ENCODE measurements at places on chromosomes 1 and 21. TPM values are rescaled to one million over a fixed set of nuclear protein-coding genes. Genes with fewer than 3 reads are reported as not detected.

NFIA gene
- 33.2 TPM for total RNA-seq

- no peak for DNase-seq
Observed at GRCh38 chr1:27951396-27951795, 8.4 kb upstream of the XKR8 start.

DNA sequence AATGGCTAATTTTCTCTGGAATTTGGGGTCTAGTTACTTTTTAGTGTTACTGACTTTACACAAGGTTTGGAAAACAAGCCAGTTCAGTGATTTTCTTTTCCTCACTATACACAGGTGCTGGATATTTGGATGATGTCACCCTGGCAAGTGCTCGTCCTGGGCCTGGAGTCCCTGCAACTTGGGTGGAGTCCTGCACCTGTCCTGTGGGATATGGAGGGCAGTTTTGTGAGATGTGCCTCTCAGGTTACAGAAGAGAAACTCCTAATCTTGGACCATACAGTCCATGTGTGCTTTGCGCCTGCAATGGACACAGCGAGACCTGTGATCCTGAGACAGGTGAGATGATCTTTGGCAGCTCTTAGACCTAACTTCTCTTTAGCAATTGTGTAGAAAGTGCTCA lies 64.5 kb upstream of the LAMC2 start:
- DNase-seq = no peak

DNA sequence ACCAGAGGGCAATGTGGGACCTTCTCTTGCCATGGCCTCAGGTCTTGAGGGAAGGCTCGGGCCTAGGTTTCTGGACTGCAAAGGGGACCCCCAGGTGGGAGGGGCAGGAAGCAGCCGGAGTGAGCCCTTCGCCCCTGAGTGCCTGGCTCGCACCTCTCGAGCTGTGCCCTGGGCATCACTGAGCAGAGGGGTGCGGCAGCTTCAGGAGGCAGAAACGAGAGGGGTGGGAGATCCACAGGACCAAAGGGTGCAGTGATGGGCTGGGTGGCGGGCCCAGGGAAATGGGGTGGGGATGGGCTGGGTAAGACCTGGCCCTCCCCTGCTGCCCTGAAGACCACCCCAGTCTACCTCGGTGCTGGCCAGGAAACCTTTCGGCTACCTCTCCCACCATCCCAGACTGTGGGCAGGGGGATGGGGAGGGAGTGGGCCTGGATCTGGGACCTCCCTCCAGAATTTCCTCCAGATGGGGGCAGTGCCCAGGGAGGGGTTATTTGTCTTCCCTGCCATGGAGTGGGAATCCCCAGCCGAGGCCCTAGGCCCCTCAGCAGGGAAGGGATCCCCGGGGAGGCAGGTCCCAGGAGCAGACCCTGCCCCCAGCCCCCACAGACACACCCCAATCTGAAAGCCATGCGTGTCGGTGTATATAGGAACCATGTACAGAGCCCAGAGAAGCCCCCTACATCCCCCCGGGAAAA lies 21.3 kb downstream of the A3GALT2 start:
- DNase-seq = no peak

DNA sequence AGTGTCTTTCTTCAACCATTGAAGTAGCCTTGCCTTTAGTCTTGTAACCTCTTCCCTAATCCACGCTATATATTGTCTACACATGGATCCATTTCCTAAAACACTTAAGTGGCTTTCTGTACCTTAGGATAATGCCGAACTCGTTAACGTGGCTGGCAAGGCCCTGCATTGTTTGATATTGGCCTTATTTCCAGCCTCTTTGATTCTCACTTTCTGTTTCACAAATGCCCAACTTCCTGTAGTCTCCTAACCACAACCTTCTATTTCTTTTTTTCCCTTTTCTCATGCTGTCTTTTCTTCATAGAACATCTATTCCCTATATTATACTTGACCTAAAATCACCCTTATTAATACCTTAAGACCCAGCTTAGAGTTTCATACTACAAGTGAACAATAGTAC lies 536.0 kb downstream of the LMO4 start:
- DNase-seq = no peak

ACKR1 gene
- not detected for total RNA-seq

DNA sequence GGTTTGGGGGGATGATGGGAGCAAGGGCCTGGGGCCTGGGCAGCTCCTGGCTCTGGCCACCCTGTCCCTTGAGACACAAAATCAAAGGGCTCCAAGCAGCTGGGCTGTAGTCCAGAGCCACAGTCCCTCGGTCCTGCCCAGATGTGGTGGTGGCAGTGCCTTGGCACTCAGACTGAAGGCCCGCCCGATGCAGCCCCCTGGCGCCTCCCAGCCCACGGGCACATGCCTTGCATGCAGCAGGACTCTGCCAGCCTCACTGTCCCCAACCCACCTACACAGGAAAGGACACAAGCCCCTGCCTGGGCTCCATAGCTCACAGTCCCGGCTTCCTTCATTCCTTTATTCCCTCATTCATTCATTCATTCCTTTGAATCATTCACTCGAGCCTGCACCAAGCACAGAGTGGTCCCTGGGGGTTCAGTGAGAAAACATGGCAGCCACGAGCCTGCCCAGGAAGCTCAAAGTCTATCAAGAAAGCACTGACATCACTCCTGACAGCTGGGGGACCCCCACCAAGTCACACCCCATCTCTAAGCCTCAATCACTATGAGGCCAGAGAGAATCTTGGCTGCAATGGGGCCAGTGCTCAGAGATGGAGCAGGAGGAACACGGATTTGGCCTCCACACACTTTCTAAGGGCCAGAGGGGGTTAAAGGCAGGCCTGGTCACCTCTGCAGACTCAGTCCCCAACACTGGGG lies 5.8 kb downstream of the SDC3 start:
- DNase-seq = no peak

GBP4 gene
- not detected for total RNA-seq

SLC25A34 gene
- 0.67 TPM for total RNA-seq

TNFAIP8L2 gene
- total RNA-seq = not detected

Data from mammary epithelial cell (primary cell).